ENCODE measurements at places on chromosomes 16 and 17. TPM values are rescaled to one million over a fixed set of nuclear protein-coding genes. Genes with fewer than 3 reads are reported as not detected.
A peak's percentile ranks its signal among the peaks of the same experiment; 100 is the strongest.

SKA2 gene
- 121 TPM for total RNA-seq

TMC5 gene
- total RNA-seq, result not detected

DNA sequence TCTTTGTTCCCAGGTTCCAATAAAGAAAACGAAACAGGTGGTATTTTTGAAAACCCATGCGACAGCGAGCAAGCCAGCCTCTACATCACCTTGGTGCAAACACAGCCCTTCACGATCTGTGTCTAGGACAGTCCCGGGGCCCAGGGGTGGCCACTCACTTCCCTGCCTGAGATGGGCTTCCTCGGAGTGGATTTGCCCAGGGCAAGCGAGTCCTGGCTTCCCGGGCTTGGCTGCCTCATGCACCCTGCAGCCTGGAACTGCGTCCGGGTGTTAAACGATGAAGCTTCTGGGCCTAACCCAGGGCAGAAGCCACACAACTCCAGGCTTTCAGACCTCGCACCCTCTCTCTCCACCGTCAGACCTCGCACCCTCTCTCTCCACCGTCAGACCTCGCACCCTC lies 66.0 kb downstream of the RPH3AL start:
- no peak for DNase-seq
- H3K27ac ChIP-seq, result no peak overlapping the region
- H3K4me3 ChIP-seq, result no peak overlapping the region

GRCh38 chr17:77839698-77840512 lies 118.6 kb upstream of the TNRC6C start:
- H3K27ac ChIP-seq, result no peak overlapping the region
- no peak overlapping the region for H3K4me3 ChIP-seq
- H3K4me1 ChIP-seq, result peaks cover 62% of the 10 kb centered on the region
- no peaks in the 10 kb centered on the region for H3K27me3 ChIP-seq
- DNase-seq, result no peak

DNA sequence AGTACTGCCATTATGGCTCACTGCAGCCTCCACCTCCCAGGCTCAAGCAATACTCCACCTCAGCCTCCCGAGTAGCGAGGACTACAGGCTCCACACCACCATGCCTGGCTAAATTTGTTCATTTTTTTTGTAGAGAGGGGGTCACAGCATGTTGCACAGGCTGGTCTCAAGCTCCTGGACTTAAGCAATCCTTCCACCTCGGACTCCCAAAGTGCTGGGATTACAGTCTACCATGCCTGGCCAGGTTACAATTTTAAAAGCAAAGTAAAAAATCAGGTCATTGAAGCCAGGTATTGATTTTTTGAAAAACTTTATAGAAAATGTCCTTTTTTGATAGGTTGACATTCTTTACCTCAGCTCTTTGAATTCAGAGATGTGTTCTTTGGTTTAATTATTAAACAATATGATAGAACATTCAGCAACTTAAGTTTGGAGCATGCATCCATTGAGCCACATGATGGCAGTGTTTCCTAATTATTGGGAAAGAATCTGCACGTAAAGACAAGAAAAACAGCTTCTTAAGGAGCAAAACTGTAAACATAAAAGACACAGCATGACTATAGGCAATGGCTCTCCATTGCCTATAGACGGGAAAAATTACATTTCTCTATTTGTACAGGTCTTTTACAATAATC lies 1.7 kb upstream of the SLC16A11 start:
- H3K4me1 ChIP-seq, result peaks cover 38% of the 10 kb centered on the region
- peak; percentile 68 for DNase-seq
- H3K4me3 ChIP-seq, result peak overlapping the region; percentile 73
- H3K27me3 ChIP-seq, result peaks cover 10% of the 10 kb centered on the region
- H3K27ac ChIP-seq, result peak overlapping the region; percentile 66

- H3K4me3 ChIP-seq, result no peak overlapping the region
- DNase-seq, result no peak
- H3K27me3 ChIP-seq, result no peaks in the 10 kb centered on the region
- no peak overlapping the region for H3K27ac ChIP-seq
These were observed 89.5 kb downstream of the RAP1GAP2 start for GRCh38 chr17:2885733-2886132.
